ENCODE measurements at places on chromosomes 16 and 17. TPM values are rescaled to one million over a fixed set of nuclear protein-coding genes. Genes with fewer than 3 reads are reported as not detected.

The ERN1 gene
- 9.2 TPM for total RNA-seq

The CCL23 gene
- total RNA-seq: 0.69 TPM

The ZNF385C gene
- 0.29 TPM for total RNA-seq

The TBC1D3B gene
- 4.3 TPM for total RNA-seq

The ADAP2 gene
- total RNA-seq: 10.3 TPM

The OR1F1 gene
- total RNA-seq: not detected

The DNAH2 gene
- 0.06 TPM for total RNA-seq

The SOST gene
- total RNA-seq: 0.34 TPM

The CCL13 gene
- 0.40 TPM for total RNA-seq

The HOXB7 gene
- 0.80 TPM for total RNA-seq

The FSCN2 gene
- 0.45 TPM for total RNA-seq

The MMP28 gene
- total RNA-seq: 5.8 TPM

The FBXL16 gene
- total RNA-seq: 0.34 TPM

The KRT32 gene
- total RNA-seq: not detected

The PIGS gene
- total RNA-seq: 36.4 TPM

The TMEM238L gene
- total RNA-seq: not detected

The KCNAB3 gene
- 0.74 TPM for total RNA-seq

The C16orf96 gene
- 0.08 TPM for total RNA-seq

The CDRT15L2 gene
- total RNA-seq: not detected

The CDH13 gene
- 93.6 TPM for total RNA-seq

The PLLP gene
- 10.2 TPM for total RNA-seq

All from right cardiac atrium (tissue), 5 donors.